ENCODE measurements at places on chromosomes 1 and 21. TPM values are rescaled to one million over a fixed set of nuclear protein-coding genes. Genes with fewer than 3 reads are reported as not detected.

- no peak for DNase-seq
These were observed 52.9 kb downstream of the FOXJ3 start for GRCh38 chr1:42282024-42282579.

DNA sequence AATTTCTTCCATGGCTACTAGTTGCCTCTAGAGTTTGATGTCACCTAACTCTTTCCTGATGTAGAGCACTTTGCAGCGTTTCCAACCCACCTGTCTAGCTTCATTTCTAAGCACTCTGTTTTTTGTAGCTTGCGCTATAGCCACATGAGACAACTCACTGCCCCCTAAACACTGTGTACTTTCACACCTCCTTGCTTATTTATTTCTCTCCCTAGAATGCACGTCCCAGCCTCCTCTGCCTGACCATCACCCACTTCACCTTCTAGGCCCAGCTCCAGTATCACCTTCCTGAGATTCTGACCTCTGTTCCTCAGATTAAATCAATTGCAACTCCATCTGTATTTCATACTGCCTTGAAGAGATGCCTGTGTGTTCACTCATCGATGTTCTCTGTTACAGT, 32.5 kb downstream of the MACF1 start:
- DNase-seq, result no peak

- DNase-seq, result no peak
These were observed 977 bp downstream of the METTL18 start for GRCh38 chr1:169793730-169794129.

DNA sequence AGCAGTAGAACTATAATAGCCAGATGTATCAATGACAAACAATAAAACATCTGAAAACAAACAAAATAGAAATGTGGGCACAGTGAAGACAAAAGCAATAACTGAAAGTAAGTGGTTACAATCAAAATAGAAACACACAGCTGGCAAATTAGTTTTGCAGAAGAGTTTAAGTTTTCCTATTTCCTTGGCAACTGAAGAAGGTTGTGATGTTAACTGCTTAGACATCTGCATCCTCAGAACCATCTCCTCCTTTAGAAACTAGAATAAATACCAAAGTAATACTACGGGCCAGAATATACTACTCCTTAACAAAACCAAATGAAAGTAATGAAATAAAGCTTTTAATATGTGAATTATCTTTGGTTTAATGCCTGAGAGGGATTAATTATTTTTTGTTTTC, 605.5 kb downstream of the LTN1 start:
- no peak for DNase-seq

DNA sequence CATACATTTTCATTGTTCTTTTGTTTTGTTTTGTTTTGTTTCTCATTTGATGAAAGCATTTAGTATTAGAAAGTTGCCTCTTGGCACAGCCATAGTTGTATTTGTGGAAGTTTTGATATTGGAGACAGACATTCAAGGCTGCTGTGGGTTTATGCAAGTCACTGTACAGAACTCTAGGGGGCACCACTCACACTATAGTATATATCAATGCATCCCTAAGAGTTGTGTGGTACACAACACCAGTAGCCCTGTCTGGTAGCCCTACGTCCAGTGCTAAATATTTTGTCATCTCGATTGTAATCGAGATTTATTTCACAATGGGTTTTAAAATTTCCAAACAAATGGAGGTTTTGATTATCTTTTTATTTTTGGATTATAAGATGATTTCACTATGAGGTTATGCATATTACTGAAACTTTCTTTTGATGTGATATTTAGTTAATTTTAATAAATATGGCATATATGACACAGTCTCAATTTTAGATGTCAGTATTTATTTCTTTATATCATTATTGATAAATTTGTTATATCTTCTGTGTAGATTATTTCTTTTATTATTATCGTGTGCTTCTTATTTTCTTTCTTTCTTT, 112.2 kb downstream of the NR5A2 start:
- DNase-seq, result peak; percentile 21

GRCh38 chr1:222095606-222096475, 354.0 kb upstream of the DUSP10 start:
- DNase-seq, result no peak

- peak; percentile 50 for DNase-seq
These were observed 9.4 kb downstream of the TPM3 start for GRCh38 chr1:154182344-154183045.

GRCh38 chr1:107019166-107019565, 37.3 kb upstream of the PRMT6 start:
- no peak for DNase-seq

- DNase-seq, result no peak
These were observed 13.0 kb downstream of the PHGDH start for GRCh38 chr1:119724611-119725218.

GRCh38 chr1:21909286-21909759, 27.8 kb downstream of the HSPG2 start:
- no peak for DNase-seq

- no peak for DNase-seq
These were observed 25.0 kb downstream of the GIPC2 start for GRCh38 chr1:78070758-78071157.

OR2T2 gene
- polyA plus RNA-seq, result not detected

MCOLN3 gene
- polyA plus RNA-seq, result 17.1 TPM

PRKACB gene
- 47.2 TPM for polyA plus RNA-seq
